Lung (tissue), 17 donors: ENCODE measurements at places on chromosomes 7 and 10. TPM values are rescaled to one million over a fixed set of nuclear protein-coding genes. Genes with fewer than 3 reads are reported as not detected.

DNA sequence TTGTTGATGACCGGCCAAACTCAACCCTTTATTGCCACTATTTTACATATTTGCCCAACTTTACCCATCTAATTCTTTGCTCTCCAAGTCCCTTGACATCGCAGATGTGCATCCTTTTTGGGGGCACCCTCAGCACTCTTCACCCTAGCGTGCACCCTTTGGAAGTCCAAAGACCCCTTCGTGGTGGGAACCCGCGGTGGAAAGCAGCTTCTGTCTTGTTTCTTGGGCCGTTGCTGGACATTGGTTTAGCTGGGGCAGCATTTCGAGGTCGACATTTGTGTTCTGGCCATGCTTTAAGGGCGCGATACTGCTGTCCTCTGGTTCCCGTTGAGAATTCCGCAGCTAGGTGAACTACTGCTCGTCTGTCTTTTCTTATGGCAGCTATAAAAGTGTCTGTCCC lies 326 bp upstream of the PAPOLB start:
- no peaks in the 10 kb centered on the region for H3K27me3 ChIP-seq
- no peaks in the 10 kb centered on the region for H3K4me1 ChIP-seq
- no peak overlapping the region for H3K4me3 ChIP-seq
- H3K27ac ChIP-seq = no peak overlapping the region
- no peaks in the 10 kb centered on the region for H3K36me3 ChIP-seq

- no peak overlapping the region for H3K27ac ChIP-seq
- no peak for DNase-seq
- no peaks in the 10 kb centered on the region for H3K4me1 ChIP-seq
- H3K36me3 ChIP-seq = no peaks in the 10 kb centered on the region
These were observed 210.9 kb upstream of the C7orf33 start for GRCh38 chr7:148379677-148380076.

DNA sequence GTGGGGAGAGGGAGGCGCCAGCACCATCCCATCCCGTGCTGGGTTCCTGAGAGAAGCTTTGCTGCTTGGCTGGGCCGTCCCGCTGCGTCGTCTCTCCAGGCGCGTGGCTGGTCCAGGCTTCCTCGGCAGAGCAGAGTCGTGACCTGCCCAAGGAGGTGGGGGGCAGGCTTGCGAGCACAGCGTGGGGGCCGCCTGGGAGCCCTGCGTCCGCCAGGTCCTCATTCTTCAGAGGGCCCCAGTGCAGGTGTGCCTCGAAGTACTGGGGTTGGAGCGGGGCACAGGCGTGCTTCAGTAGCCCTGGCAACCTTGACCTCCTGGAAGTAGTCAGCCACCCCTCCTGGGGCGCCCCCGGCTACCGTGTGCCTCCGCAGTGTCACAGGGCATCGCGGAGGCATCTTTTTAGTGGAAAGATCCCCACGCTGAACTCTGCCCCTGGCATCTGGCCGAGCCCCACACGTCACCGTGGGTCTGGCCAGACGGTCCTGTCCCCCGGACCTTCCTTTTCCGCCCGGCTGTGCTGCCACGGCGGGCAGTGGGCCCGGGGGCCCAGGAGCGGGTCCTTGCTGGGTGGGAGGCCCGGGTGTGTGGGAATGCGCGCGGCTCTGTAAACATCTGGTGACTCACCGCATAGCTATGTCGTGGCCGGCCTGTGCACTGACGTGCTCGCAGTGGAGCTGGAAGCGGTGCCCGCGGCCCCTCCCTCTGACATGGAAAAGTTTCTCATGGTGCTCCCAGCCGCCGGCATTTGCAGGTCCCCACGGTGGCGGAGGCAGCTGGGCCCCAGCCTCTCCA lies 6.4 kb downstream of the MAFK start:
- H3K27ac ChIP-seq = peak overlapping the region; percentile 97
- H3K36me3 ChIP-seq = no peaks in the 10 kb centered on the region
- peaks cover 24% of the 10 kb centered on the region for H3K4me1 ChIP-seq
- peak overlapping the region; percentile 43 for H3K4me3 ChIP-seq
- H3K27me3 ChIP-seq = no peaks in the 10 kb centered on the region

DNA sequence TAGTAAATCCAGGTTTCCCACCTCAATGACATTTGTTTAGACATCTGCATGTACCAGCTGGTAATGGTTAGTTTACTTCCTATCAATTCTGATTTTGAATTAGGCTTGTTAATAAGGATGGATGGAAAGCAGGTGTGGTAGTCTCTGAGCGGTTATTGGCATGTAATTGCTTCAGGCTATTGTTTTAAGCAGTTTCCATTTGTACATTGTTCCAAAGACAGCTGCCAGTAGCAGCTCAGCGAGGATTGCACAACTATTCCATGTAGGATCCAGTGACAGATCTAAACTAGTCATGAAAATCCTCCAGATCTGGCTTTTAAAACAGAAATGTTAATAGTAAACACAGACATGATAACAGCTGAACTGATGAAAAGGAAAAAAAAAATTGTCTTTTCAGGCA lies 436.0 kb upstream of the ADARB2 start:
- H3K27ac ChIP-seq = no peak overlapping the region
- peak; percentile 27 for DNase-seq
- H3K27me3 ChIP-seq = no peaks in the 10 kb centered on the region
- no peaks in the 10 kb centered on the region for H3K4me1 ChIP-seq
- no peak overlapping the region for H3K4me3 ChIP-seq
- no peaks in the 10 kb centered on the region for H3K36me3 ChIP-seq

DNA sequence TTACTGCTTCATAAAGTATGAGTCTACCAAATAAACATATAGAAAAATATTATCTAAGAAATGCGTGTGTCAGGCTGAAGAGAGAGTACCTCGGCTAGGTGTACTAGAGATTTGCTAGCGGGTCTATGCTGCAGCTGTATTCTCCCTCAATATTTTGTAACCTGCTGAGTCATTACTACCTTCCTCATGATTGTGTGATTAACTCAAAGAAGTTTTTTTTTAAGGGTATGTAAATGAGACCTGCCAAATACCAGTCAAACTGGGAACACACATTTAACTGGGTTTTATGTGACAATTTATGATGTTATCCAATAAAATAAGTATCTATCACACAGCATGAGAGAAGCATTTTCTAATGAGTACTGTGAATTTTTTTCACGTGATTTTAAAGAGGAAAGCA lies 180.4 kb downstream of the RNF133 start:
- no peaks in the 10 kb centered on the region for H3K4me1 ChIP-seq
- no peaks in the 10 kb centered on the region for H3K36me3 ChIP-seq
- H3K27me3 ChIP-seq = no peaks in the 10 kb centered on the region
- no peak overlapping the region for H3K27ac ChIP-seq

AKR1B1 gene
- polyA plus RNA-seq = 41.2 TPM

NSUN5 gene
- polyA plus RNA-seq = 25.4 TPM

DNA sequence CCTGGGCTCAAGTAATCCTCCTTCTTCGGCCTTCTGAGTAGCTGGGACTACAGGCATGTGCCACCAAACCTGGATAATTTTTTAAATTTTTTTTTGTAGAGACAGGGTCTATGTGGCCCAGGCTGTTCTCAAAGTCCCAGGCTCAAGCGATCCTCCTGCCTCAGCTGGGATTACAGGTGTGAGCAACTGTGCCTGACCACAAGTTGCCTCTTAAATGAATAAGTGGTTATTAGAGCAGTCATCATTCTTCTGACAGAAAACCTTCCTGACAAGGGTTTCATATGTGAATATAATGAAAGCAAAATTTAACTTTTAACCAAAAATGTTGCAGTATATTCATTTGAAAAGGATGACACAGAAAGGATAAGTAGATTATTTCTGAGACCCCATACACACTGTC lies 532.5 kb downstream of the GRM8 start:
- H3K4me3 ChIP-seq = no peak overlapping the region
- no peaks in the 10 kb centered on the region for H3K4me1 ChIP-seq
- no peaks in the 10 kb centered on the region for H3K36me3 ChIP-seq

GRCh38 chr7:45070254-45070642 lies 18.5 kb downstream of the NACAD start:
- DNase-seq = no peak
- H3K36me3 ChIP-seq = peaks cover 24% of the 10 kb centered on the region
- no peak overlapping the region for H3K27ac ChIP-seq
- no peaks in the 10 kb centered on the region for H3K4me1 ChIP-seq
- no peak overlapping the region for H3K4me3 ChIP-seq

DNA sequence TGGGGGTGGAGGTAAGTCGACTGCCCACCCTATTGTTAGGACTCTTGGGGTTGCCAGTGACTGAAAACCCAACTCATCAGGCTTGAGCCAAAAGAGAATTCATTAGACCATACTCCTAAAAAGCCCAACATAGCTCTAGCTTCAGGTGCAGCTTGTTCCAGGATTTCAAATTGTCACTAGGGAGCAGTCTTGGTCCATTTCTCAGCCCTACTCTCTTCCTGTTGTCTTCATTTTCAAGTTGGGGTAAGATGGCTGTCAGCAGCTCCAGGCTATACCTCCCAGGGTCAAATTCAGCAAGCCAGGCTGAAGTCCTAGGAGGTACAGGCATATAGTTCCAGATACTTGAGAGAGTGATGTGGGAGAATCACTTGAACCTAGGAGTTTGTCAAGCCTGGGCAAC lies 14.9 kb upstream of the COL13A1 start:
- DNase-seq = peak; percentile 60
- H3K36me3 ChIP-seq = no peaks in the 10 kb centered on the region
- no peaks in the 10 kb centered on the region for H3K4me1 ChIP-seq
- H3K27me3 ChIP-seq = no peaks in the 10 kb centered on the region
- H3K27ac ChIP-seq = no peak overlapping the region

GRCh38 chr7:106382929-106383328 lies 98.1 kb upstream of the NAMPT start:
- no peaks in the 10 kb centered on the region for H3K36me3 ChIP-seq
- no peaks in the 10 kb centered on the region for H3K4me1 ChIP-seq
- DNase-seq = no peak
- no peaks in the 10 kb centered on the region for H3K27me3 ChIP-seq
- no peak overlapping the region for H3K4me3 ChIP-seq
- no peak overlapping the region for H3K27ac ChIP-seq

DNA sequence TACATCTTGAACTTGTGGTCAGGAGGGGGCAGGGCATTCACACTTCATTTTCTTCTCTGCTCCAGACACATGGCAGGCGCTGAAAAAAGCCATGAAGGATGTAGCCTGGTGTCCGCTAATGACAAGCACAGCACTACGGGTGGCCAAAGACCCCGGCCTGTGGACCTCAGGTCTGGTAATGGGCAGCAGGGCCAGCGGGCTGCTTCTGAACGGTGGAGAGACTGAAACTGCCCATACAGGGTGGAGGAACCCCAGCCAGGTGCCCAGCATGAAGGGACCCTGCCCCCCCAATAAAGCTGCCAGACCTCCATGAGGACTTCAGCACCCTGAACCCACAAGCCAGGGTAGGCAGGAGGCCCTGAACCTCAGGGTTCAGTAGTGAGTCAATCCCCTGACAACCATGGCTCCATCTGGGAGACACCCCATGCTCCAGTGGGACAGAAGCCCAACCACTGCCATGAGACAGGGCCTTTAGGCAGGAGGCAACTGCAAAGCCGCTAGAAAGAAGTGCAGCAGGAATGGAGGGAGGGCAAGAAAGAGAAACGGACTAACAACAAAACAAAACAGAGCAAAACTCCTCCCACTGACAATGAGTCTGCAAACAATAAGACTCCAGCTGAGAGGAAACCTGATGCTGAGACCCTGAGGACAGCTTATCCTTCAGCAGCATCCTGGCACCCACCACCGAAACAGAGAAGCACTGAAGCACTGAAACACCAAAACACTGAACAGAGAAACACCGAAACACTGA lies 140.2 kb upstream of the PPP2R2D start:
- no peaks in the 10 kb centered on the region for H3K27me3 ChIP-seq
- no peak overlapping the region for H3K4me3 ChIP-seq
- H3K36me3 ChIP-seq = no peaks in the 10 kb centered on the region
- H3K27ac ChIP-seq = no peak overlapping the region
- H3K4me1 ChIP-seq = peaks cover 3% of the 10 kb centered on the region
- no peak for DNase-seq

GRCh38 chr10:71840177-71840957 lies 10.7 kb downstream of the PSAP start:
- peak; percentile 86 for DNase-seq
- peaks cover 33% of the 10 kb centered on the region for H3K4me1 ChIP-seq
- H3K4me3 ChIP-seq = no peak overlapping the region
- no peaks in the 10 kb centered on the region for H3K27me3 ChIP-seq
- no peak overlapping the region for H3K27ac ChIP-seq
- no peaks in the 10 kb centered on the region for H3K36me3 ChIP-seq

DNA sequence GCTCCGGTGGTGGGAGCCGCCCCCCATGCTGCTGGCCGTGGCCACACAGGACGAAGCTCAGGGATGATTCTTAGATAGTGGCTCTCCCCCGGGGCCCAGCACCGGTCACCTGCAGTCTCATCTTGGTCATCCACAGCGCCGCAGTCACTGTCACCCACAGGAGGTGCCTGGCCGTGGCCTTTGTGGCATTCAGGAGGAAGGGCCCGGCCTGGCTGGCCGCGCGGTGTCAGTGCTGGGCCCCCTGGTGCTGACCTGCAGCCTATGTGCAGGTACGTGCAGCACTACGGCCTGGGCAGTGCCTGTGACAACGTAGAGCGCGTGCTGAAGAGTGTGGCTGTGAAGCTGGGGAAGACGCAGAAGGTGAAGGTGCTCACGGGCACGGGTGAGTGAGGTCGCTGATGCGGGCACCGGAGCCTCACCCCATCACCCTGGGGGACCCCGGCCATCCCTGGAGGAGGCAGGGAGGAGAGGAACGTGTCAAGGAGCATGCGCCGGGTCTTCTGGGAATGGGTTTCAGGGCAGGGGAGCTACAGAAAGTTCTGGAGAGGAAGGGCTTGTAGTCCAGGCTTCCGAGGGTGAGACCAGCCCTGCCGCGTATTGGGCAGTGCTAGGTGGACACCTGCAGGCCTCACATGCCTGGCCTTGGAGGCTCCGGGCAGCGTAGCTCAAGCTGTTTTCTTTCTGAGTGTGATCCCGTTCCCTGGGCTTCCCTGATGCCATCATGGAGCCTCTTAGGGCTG lies 5.0 kb downstream of the SPRN start:
- DNase-seq = no peak
- no peak overlapping the region for H3K4me3 ChIP-seq
- peaks cover 5% of the 10 kb centered on the region for H3K4me1 ChIP-seq
- H3K27ac ChIP-seq = no peak overlapping the region
- H3K27me3 ChIP-seq = no peaks in the 10 kb centered on the region
- H3K36me3 ChIP-seq = peaks cover 13% of the 10 kb centered on the region

CLDN3 gene
- polyA plus RNA-seq = 42.9 TPM

TEX36 gene
- not detected for polyA plus RNA-seq

GRCh38 chr7:49497471-49497870 lies 276.0 kb upstream of the VWC2 start:
- no peak overlapping the region for H3K4me3 ChIP-seq
- no peak for DNase-seq
- no peak overlapping the region for H3K27ac ChIP-seq
- H3K36me3 ChIP-seq = no peaks in the 10 kb centered on the region
- no peaks in the 10 kb centered on the region for H3K27me3 ChIP-seq
- H3K4me1 ChIP-seq = no peaks in the 10 kb centered on the region
